ENCODE measurements at places on chromosomes 6 and 20.

DNA sequence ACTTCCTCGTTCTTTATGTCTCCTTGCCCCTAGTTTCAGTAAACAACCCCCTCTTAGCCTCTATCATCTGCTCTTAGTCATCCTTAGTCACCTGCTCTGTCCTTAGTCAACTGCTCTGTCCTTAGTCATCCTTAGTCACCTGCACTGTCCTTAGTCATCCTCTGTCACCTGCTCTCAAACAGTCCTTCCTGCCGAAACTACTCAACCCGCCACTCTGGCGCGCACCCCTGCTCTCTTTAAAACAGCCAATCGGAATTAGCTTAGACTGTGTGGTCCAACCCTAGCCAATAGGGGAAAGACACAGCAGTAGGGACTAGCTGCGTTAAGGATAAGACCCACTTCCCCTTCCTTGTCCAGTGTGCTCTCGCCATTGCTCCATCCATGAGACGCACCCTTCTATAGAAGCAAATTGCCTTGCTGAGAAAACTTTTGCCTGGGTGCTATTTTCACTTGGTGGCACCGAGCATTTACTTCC is 73.9 kb downstream of the BACH2 start:
- no peak for DNase-seq

- no peak for DNase-seq
These were observed 14.6 kb upstream of the ARID1B start for GRCh38 chr6:156762547-156762946.

DNA sequence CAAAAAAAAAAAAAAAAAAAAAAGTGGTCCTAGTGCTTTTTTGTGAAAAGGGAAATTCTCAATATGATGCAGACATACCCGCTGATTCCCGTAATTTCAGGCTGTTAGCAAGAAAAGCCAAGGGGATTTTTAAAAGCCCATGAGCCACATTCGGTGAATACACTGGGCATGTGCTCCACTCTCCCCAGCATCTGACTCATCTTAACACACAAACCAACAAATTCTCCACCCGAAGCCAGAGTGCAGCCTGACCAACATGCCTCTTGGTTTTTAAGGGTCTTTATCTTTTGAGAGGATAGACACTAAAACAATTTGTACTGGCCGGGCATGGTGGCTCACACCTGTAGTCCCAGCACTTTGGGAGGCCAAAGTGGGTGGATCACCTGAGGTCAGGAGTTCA is 45.5 kb upstream of the CD83 start:
- no peak for DNase-seq

DNA sequence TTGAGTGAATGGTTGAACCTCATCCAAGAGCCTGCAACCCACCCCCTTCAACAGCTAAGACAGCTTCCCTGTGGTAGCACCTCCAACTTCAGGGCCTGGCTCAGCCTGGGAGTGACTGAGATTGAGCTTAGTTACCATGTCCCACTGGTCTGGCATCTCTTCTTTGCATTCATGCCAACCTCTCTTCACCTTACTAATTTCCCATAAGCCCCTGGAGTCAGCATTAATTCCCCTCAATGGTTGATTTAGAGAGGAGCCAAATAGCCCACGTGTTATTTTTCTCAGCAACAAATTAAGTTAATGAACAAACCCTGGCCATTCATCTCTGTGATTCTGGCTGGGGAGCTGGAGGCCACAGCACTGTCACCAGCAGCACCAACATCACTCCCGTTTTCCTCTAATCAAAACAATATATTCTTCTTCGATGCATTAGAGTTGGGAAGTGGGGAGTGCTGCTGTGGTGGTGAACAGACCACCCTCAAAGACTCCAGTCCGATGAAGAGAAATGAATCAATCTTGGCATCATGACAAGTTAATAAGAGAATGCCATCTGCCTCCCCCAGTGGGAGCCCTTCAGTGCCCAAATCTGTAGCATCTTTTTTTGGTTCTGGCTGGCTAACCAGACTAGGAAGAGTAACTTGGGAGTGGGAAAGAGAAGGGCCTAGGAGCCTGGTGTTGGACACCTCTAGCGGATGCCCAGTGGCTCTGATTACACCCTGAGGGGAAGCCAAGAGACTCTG is 316.9 kb upstream of the RNF24 start:
- DNase-seq = no peak

GRCh38 chr20:6341491-6341890 is 218.7 kb upstream of the FERMT1 start:
- no peak for DNase-seq

DNA sequence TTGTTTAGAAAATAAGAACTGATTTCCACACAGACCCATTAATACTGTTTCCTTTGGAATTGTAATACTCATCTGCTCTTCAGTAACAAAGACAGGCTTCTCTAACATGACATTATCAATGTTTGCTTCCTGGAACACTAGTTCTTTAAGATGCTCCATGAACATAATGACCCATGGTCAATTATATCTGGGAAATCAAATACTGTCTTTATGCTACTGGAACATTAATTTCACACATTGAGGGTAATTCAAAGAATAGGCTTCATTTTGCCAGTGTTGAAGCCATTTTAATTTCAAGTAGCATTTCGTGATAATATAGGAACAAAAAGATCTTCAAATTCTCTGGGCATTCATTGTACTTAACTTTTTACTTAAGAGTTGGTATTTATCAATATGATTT is 80.9 kb downstream of the OPN5 start:
- DNase-seq = no peak

DNA sequence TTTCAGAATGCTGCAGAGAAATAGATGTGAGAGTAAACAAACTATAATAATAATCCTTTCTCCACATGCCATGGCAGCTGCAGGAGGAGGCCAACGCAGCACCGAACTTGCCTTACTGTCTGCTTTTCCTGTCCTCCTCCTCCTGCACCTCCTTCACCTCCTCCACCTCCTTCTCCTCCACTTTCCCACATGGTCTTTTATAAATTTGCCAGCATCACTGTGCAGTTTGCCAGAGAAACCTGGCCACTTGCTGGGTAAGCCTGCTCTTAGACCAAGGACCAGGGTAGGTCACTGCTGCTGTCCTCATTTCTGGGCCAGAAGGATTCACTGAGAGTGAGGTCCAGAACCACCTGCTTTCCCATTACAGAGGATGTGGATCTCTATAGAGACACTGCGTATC is 8.7 kb downstream of the SGK1 start:
- no peak for DNase-seq

DNA sequence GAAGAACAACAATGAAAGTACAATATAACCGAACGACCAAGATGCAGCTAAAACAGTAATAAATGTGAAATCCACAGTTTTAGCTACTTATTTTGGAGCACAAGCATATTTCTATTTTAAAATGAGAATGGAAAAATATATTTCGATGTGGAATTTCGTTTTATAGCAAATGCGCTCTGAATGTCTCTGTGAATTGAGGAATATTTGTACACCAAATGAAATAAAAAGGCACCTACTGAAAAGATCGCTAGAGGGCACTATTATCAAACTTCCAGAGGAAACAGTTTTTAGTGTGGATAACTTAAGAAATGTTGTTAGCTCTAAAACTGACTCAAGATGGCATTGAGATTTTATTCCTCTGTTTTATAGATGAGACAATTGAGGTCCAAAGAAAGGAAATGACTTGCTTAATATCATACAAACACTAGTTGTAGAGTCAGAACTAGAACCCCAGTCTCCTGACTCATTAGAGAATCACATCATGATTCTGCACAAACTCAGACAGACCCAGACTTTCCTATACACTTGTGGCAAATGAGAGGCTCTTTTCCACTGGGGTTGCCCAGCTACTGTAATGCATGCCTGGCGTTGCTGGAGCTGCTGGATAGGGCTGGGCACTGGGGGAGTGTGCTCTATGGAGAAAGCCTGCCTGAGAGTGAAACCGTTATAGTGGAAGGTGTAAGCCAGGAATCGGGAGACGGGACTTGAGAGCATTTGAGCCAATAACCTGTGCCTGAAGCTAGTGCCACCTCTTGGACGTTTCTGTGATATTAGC is 51.9 kb downstream of the GCLC start:
- DNase-seq = no peak

GRCh38 chr6:35757456-35758123 is 18.8 kb upstream of the CLPSL2 start:
- no peak for DNase-seq

GRCh38 chr6:74891349-74891831 is 314.5 kb downstream of the COL12A1 start:
- DNase-seq = no peak

GRCh38 chr20:46700481-46700880 is 9.0 kb upstream of the SLC2A10 start:
- no peak for DNase-seq

GRCh38 chr6:115765966-115766365 is 294.7 kb downstream of the FRK start:
- no peak for DNase-seq

- DNase-seq = no peak
These were observed 27.9 kb upstream of the SYNCRIP start for GRCh38 chr6:85670573-85670972.

GRCh38 chr6:7900621-7901020 is 10.0 kb downstream of the TXNDC5 start:
- DNase-seq = no peak

- no peak for DNase-seq
These were observed 869.1 kb downstream of the QKI start for GRCh38 chr6:164283574-164283973.

DNA sequence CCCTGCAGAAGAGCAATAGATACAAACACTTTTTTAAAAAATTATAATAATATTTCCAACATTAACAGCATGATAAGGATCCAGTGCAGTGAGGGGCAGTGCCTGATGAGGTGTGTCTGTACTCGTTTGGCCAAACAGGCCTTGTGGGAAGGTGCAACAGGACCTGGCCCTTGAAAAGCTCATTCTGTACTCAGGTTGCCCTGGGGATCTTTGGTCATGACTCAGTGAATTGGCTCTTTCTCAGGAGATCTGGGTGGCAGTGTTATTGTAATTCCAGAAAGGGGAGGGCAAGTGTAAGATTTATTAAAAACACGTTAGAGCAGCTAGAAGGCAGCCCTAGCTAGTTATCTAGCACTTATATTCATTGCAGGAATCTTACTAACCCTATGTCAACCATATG is 2.9 kb upstream of the SPINT3 start:
- no peak for DNase-seq

GRCh38 chr6:45462190-45463134 is 84.7 kb upstream of the SUPT3H start:
- DNase-seq = no peak

DNA sequence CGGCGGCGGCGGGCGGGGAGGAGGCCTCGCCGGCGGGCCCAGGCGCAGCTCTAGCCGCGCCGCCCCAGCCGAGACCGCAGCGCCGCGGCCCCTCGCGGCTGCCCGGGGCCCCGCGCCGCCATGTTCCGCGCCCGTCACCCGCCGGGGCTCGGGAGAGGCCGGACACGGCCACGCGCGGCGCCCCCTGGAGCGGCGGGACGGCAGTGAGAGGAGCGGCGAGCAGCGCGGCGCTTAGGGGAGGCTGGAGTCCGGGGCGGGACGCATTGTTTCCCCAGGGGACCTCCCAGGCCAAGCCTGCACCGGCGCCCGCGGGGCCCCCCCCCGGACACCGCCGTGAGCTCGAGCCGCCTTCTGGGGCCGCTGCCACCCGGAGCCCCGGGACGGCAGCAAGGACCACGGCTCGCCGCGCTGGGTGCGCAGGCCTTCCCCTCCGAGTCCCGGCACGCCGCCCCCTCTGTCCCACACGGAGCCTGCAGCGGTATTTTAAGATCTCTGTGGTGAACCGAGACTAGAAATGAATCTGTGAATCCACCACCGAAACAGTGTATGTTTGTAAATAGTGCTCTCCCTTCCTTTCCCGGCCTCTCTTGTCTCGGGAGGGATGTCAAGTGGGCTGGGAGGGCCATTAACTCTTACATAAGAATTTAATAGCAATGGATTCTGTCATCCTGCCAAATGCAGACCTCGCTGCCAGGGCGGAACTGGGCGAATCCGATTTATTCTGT is 424 bp upstream of the KIF13A start:
- peak; percentile 74 for DNase-seq

DNA sequence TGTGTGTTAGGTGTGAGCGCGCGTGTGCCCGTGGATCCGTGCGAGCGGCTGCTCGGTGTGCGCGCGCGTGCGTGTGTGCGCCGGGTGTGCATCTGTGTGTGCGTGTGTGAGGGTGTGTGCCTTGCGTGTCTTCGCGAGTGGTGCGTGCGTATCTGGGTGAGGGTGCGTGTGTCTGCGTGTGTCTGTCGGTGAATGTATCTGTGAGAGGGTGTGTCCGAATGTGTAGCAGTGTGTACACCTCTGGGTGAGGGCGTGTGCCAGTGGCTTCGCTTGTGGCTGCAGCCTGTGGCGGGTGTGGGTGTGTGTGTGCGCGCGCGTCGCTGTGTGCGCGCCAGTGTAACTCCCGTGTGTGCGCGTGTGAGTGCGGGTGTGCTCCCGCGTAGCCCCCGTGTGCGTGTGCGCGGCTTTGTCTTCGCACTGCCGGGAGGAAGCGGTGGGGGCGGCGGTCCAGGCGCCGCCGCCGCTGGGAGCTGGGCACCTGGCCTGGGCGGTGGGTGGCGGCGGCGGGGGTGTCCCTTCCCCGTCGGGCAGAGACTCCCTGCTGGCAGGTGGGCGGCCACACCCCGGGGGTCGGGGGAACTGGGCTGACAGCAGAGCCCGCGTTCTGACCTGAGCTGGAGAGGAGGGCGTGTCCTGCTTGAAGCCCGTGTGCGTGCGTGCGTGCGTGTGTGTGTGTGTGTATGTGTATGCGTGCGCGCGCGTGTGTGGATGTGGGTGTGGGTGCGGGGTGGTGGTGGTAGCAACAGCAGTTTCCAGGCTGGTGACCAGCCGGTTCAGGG is 61.3 kb upstream of the EPB41L1 start:
- no peak for DNase-seq

- DNase-seq = no peak
These were observed 28.8 kb downstream of the MTHFD1L start for GRCh38 chr6:150894191-150894744.

- no peak for DNase-seq
These were observed 125.1 kb downstream of the ZNF217 start for GRCh38 chr20:53468587-53468986.

DNA sequence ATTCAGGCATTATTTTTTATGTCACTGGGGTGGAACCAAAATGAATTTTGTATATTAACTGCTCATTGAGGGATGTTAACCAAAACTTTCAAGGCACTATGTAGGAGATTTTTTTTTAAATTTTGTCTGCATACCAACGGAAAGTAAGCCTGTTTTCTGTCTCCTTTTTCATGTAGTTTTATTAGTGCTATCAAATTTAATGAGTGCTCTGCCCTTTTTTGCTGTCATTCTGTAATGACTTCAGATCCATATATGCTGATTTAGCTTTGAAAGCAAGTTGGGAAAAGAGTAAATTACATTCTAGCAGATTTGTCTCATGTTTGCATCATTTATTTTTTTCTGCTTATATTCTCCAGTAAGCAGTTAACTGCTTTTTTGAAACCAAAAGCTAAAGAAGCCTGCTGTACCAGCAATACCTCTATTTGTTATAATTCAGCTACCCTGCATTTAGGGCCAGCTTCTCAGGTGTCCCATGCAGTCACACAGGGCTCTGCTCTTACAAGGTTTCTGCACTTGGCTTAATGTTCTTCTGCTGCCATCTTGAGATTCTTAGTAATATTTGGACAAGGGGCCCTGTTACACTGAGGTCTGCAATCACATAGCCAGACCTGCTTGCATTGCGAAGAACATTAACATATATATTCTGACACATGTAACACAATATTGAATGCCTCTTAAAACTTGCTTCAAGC is 429.0 kb downstream of the UTRN start:
- no peak for DNase-seq

- DNase-seq = no peak
These were observed 73.0 kb downstream of the TIAM2 start for GRCh38 chr6:155067956-155068615.

Data from GM19239 (cell line).